ENCODE measurements at places on chromosomes 3 and 15.

DNA sequence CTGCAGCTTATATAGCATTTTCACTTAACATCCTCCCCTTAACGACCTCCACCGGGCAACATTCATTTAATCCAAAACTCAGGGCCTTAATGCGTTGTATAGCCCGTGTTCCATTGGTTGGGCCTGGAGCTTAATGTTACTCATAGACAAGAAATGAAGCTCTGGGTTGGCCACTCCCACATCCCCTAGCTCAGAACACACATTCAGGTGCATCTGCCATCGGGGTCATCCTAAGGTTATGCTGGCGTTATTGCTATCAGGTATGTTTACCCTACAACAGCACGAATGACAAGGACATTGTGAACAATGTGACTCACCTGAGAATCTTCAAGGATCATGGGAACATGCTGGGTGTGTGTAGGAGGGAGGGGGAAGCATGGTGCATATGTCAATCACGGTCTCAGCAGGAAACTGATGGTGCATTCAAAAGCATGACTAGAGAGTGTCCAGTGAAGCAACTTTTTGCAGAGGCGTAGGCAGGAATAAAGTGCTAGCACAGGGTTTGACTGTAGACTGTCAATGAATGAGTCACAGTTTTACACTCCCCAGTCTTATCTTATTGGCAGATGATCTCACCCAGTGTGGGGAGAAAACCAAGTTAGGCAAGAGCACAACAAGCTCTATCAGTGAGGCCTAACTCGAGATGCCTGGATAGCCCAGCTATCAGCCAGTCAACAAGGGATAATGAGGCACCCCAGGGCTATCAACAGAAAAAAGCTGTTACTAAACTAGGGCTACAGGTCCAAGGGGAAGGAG, 402.1 kb upstream of the MCTP2 start:
- no peak for DNase-seq

DNA sequence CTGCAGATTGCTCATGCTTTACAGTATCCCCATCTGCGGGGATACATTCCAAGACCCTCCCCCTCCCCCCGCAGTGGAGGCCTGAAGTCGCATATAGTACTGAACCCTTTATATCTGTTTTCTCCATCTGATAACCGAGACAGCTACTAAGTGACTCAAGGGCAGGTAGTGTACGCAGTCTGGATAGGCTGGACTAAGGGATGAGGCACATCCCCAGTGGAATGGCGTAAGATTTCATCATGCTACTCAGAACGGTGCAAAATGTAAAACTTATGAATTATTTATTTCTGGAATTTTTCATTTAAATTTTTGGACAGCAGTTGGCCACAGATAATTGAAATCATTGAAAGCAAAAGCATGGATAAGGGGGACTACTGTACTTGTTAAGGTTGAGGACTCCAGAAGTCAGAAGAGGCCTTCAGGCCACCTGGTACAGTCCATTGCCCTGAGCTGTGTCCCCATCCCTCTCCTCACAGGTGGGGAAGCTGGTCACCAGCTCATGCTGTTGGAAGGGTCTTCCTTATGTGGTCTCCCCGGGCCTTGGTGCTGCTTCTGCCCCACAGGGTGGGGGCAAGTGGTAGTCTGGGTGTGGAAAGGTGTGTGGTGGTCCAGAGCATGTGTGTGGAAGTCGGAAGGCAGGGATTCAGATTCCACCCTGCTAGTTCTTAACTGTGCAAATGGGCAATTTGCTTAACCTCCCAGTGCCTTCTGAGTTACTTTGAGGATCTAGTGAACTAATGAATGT, 72.0 kb downstream of the HCN4 start:
- no peak for DNase-seq

- peak; percentile 55 for DNase-seq
Observed at GRCh38 chr3:100590114-100590839, 19.1 kb upstream of the ADGRG7 start.

GRCh38 chr3:168476360-168476980, 380.7 kb upstream of the GOLIM4 start:
- no peak for DNase-seq

DNA sequence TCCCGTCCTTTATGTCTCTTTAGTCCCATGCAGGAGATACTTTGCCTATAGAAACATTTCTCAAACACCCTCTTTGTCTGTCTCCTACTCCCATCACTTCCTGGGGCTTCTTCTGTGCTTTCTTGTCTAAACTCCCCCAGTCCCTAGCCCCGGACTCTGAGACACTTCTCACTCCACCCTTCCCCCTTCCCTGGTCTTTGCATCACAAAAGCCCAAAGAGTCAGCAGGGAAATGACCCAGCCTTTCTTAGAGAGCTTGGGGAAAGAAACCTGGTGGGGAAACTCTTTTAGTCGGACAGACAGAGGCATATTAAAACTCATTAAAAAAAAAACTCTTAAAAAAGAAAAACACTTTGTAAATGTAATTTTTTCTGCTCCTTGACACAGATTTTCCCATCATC, 211.2 kb downstream of the TJP1 start:
- no peak for DNase-seq

- no peak for DNase-seq
Observed at GRCh38 chr15:78004222-78004727, 73.2 kb downstream of the TBC1D2B start.

DNA sequence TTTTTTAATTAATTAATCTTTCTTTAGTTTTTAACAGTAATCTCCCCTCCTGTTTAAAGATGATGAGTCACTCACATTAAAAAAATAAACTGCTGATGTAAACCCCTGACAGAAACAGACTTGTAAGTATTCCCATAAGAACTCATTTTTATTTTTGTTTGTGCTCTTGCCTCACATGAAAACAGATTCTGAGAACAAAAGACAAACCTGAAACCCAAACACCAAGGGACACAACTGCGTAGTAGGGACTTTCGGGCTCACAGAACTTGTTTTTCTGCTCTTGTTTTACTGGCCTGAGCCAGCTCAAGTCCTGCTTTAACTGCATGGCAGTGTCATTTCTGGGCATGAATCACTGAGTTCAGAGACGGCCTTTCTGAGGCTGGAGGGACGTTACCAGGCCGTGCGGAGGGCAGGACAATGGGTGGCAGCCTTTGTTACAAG, 600.8 kb downstream of the FOXP1 start:
- DNase-seq, result peak; percentile 8

DNA sequence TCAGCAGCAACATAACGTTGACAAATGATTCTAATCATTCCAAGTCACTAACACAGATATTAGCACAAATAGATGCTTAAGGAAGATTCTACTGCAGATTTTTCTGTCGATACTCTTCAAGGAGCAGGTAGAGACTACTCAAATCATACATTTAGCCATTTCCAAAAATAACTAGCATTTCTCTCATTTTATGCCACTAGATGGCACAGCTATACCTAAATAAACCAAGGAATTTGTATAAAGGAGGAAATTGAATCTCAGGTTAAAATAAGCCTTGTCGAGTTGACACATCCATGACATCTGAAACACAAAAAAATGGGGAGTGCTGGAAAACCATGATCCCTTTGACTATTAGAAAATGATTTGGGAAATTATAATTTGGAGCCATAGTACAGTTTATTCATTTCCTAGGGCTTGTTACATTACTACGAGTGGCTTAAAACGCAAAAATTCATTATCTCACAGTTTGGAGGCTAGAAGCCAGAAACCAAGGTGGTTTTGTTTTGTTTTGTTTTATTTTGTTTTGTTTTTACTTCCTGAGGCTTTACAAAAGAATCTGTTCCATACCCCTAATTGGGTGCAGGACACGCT, 59.5 kb upstream of the STRIT1 start:
- DNase-seq, result no peak

DNA sequence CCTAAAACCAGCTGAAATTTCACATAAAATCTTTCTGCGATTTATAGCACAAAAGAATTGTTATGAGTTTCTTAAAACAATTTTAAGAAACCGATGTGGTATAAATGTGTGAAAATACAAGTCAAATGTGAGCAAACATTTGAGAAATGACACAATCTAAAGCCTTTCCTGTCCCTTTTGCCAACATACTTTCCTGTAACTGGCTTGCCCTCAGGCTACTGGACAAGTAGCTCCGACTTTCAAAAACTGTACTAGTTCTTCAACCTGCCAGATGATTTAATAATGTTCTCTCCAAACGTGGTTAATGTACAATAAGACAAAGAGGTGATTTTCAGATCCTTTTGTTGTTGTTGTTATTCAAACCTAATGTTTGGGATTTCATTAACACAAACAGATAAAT, 105.9 kb upstream of the ARHGEF26 start:
- DNase-seq, result no peak

DNA sequence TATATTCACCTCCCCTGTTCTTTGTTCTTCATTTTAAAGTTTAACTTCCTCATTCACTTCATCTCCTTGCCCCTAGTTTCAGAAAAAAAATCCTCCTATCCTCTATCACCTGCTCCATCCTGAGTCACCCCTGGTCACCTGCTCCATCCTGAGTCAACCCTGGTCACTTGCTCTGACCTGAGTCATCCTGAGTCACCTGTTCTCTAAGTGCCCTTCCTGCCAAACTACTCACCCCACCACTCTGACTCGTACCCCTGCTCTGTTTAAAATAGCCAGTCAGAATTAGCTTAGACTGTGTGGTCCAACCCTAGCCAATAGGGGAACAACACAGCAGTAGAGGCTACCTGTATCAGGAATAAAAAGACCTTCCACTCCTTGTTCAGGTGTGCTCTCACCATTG, 716.9 kb downstream of the ZBBX start:
- no peak for DNase-seq

DNA sequence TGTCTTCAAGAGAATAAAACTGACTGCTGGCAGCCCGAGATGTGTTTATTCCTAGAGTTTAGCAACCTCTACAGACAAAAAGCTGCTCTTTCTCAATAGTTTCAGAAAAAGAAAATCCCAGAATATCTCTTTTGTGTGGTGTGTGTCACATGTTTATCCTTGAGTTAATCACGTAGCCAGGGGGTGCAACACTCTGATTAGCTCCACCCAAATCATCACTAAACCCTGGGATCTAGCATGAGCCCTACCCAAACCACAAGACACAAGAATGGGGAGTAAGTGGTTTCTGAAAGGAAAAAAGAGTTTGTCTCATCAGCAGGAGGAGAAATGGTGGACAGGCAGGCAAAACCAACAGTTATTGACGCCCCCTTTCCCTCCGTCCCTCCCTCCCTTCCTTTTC, 78.5 kb upstream of the AGBL1 start:
- DNase-seq, result no peak

GRCh38 chr15:75733761-75734651, 21.4 kb upstream of the CSPG4 start:
- no peak for DNase-seq

- DNase-seq, result no peak
Observed at GRCh38 chr3:153448151-153448829, 286.3 kb downstream of the RAP2B start.

DNA sequence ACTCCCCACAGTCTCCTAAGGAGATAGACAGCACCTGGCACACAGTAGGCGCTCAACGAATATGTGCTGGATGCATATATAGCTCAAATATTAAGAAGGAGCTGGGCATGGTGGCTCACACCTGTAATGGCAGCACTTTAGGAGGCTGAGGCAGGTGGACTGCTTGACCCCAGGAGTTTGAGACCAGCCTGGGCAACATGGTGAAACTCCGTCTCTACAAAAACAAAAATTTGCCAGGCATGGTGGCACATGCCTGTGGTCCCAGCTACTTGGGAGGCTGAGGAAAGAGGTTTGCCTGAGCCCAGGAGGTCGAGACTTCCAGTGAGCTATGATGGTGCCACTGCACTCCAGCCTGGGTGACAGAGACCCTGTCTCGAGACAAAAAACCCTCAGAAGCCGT, 37.4 kb downstream of the UMPS start:
- no peak for DNase-seq

DNA sequence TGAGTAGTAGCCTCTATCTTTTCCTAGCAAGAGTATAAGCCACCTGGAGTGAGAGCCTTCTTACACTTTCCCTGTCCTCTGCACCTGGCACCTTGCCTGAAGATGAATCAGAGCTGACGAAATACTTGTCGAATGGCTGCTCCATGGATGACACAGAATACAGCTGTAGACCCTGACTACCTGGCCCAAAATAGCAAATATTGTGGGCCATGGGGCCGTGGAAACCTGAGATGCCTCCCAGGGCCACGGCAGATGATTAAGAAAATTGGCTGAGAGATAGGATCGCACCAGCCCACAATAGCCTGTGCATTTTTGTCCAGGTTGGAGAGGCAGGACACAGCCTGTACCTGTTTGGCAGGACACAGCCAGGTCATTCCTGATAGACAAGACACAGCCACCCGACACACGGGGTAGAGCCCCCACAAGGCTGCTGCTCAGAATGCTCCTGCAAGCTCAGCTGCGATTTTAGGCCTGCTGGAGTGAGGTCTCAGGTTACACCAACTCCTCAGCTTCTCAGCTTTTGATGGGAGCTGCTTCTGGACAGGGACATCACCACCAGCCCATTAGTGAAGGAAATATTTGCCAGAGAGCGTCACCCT, 22.9 kb upstream of the TPM1 start:
- DNase-seq, result no peak

GRCh38 chr3:172543419-172543818, 20.2 kb upstream of the TNFSF10 start:
- no peak for DNase-seq

DNA sequence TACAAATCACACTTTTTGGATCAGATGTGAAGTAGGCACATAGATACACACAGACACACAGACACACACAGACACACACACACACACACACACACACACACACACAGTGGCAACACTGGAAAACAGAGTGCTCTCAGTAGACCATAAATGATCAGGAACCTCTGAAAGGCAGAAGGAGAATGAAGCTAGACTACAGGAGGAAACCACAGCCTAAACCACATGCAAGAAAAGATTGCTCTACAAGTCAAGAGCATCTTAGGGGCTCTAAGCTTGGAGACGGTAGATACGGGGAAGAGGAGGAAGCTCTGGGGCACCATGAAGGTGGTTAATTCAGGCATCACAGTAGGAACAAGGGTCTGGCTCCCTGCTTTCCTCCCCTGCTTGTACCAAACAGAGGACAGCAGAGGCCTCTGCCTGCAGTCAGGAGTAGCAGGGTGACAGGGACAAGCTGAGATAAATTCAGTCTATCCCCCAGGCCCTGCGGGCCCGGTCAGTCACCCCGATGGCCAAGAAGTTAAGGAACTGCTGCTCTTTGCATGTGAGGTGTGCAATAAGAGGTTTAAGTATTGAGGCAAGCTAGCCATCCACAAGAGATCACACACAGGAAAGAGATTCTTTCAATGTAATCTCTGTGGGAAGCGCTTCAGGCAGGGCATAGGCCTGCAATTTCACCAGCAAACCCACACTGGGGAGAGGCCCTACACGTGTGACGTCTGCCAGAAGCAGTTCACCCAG, 23.5 kb upstream of the ARPIN start:
- DNase-seq, result peak; percentile 34

- DNase-seq, result no peak
Observed at GRCh38 chr3:42085641-42086376, 5.3 kb upstream of the TRAK1 start.

DNA sequence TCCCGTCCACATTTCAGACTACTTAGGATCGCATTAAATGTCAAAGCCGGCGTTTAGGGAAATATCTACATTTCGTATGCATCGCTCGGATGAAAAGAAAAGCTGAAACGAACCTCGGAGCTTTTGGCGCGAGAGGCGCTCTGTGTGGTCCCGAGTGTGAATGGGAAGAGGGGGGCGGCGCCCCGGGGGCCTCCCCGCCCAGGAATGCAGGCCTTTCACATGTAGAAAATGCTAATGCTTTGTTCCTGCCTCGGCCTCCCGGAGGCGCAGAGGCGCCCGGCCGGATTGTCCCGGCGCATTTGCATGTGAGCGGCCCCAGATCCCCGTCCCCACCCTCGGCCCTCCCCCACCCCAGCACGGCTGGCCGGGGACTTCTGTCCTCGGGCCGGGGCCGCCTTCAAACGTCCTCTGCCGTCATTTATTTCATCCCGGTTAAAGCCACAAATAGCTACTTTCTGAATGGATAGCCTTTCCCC, 37.0 kb upstream of the TRIM71 start:
- no peak for DNase-seq

GRCh38 chr3:24923570-24923969, 428.9 kb upstream of the THRB start:
- DNase-seq, result no peak

Measured in CD4-positive, alpha-beta T cell treated with Interleukin-1 beta for 1 hour (primary cell).